CD4-positive, alpha-beta T cell treated with Interferon gamma for 1 hour (primary cell): ENCODE measurements at places on chromosomes 7 and 10.

GRCh38 chr10:110851020-110851612 lies 20.6 kb upstream of the PDCD4 start:
- DNase-seq = no peak

- no peak for DNase-seq
Observed at GRCh38 chr7:24630596-24630995, 57.3 kb downstream of the PALS2 start.

DNA sequence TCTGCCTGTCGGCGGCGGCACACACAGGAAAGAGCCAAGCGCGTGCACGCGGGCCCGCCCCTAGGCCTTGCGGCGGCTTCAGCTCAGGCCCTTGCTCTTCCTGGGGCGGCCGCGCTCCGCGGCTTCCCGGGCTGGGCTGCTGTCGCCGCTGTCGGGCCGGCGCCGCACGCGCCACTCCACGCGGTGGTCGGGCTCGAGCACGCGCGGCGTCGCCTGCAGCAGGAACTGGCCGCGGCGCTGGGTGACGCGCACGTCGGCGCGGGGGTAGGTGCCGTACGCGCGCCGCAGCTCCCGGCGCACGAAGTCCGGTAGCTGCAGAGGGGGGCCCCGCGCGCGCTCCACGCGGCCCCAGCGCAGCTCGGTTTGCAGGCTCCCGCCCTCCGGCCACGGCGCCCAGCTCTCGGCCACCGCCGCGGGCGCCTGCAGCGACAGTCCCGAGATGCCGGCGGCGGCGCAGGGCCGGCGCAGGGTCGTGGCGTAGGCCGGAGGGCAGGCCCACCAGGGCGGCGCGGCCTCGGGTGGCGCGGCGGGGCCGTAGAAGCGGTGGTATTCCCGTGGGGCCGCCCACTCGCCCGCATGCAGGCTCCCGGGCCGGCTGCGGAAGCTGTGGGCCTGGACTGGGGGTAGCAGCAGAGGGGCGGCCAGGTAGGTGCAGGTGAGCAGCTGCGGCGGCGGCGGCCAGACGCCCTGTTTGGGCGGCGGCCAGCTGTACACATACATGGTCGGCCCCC lies 804 bp downstream of the C10orf95 start:
- DNase-seq = peak; percentile 93

DNA sequence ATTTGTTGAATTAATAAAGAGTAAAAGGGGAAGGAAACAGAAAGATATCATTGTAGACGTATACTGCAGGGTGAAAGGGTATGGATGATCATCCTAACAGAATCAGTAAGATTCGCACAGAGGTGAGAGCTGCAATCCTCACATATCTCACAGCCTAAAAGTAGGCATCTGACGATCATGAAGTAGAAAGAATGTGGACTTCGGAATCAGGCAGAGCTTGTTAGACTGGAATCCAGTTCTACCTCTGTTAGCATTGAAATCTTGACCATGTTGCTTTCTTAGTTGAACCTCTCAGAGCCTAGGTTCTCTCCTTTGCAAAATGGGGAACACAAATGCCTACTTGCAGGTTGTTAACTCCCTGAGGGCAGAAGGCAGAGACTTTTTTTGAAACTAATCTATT lies 320.0 kb upstream of the C7orf33 start:
- no peak for DNase-seq

DNA sequence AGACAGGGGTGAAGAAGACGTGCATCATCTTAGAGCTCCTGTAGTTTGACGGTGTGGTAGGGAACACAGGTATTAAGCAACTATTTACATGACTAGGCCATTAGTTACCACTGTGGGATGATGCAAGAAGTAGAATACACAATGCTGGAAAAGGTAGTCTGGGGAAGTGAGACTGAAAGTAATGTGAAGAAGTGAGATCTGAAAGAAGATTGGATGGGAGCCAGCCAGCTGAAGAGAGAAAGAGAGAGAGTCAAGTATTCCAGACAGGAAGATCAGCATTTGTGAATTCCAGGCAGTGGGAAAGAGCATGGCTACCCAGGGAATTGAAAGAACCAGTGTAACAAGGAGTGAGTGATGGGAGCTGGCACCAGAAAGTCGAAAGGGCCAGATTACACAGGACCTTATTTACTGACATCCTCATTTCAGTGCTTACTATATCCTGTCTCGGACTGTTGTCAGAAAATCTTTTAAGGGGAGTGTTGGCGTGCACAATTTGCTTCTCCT lies 4.0 kb upstream of the CFAP58 start:
- DNase-seq = no peak

GRCh38 chr7:108132551-108133265 lies 2.5 kb upstream of the LAMB4 start:
- DNase-seq = no peak

DNA sequence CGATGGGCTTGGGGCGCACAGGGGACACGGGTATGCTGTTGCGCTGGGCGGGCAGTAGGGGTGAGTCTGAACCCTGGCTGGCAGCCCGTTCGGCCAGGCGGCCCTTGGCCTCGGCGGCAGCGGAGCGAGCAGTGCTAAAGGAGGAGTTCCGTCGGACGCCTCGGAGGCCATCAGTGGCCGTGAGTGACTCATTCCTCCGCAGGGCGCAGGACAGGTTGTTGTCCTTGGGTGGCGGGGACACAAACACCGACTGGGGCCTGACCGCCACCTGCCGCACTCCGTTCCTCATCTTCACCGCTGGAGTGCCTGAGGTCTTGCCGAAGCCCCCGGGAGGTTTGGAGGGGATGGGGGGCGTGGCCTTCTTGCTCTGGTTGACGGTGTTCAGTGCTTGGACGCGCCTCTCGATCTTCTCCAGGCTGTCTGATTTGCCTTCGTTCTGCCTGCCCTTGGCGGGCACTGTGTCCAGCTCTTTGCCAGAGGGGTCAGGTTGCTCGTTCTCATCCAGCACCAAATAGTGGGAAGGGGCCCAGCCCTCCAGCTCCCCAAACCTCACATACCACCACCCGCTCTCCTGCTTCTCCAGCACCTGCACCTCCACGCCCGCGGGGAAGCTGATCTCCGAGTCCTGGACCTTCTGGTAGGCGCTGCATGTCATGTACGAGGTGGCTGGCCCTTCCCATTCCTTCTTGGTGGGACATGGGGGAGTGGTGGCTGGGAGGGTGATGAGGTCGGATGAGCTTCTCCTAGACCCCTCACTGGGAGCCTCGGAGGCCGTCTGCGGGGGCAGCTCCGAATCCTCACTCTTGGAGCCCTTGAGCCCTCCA lies 108.7 kb downstream of the NEURL1 start:
- DNase-seq = no peak

DNA sequence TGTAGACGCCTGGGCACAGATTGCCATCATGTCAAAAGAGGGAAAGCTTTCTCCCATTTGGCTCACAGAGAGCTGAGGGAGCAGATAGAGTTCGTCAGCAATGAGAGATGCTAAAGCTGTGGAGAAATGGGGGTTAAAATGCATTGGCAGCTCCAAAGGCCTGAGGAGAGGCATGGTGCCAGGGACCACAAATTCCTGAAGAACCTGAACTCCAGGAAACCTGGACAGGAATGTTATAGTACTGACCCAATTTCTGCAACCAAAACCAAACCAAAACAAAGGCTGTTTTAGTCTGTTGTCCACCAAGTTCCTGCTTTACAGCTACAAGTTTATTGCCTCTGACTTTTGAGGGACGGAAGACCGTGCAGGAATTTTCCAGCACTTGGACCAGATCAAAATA lies 575.7 kb downstream of the REEP3 start:
- no peak for DNase-seq

- no peak for DNase-seq
Observed at GRCh38 chr10:99170116-99170675, 65.5 kb downstream of the HPSE2 start.

DNA sequence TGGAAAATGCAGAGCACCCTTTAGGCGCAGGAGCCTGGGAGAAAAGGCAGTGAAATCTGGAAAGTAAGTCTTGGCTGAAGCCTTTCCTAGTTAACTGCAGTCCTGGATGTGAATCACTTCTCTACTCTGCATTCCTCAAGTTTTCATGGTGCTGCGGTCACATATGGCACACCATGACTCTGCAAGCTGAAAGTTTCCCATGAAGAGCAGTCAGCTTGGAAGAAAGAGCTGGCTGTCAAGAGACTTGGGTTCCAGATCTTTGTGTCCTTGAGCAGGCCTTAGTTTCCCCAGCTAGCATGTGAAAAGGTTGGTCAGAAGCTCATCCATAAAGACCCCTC lies 548.3 kb downstream of the SORCS3 start:
- no peak for DNase-seq

GRCh38 chr7:73342645-73343044 lies 14.7 kb downstream of the FKBP6 start:
- DNase-seq = no peak

GRCh38 chr10:131536676-131537075 lies 225.2 kb upstream of the TCERG1L start:
- DNase-seq = no peak

GRCh38 chr10:132497063-132497680 lies 40.4 kb upstream of the INPP5A start:
- DNase-seq = no peak

DNA sequence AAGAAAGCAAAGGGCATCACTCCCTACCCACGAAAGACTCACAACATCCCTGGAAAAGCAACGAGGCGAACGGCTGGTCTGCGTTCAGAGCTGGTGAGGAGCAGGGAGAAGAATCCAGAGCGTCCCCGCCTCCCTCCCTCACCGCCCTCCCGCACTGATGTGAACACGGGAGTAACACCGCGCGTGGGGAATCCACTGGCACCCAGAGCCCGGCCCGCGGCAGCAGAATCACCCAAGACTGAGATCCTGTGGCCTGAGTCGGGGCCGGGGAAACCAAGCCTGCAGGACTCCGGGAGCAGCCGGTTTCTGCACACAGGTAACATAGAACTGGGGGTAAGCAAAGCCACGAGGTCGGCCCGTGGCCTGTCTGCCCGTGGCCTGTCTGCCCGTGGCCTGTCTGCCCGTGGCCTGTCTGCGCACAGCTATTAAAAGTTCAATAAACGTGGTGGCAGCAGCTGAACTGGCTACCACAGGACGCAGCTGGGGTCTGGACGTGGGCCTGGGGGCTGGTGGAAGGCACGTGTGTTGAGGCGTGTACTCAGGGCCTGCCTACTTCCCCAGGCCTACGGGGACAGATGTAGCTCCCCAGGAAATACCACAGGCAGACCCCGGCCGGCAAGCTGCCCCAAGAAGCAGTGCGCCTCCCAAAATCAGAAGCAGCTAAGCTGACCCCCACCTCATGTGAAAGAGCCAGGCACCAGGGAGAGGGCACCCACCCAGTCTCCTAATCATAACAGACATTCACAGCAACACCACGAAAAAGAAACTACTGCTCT lies 23.0 kb downstream of the DIP2C start:
- no peak for DNase-seq

DNA sequence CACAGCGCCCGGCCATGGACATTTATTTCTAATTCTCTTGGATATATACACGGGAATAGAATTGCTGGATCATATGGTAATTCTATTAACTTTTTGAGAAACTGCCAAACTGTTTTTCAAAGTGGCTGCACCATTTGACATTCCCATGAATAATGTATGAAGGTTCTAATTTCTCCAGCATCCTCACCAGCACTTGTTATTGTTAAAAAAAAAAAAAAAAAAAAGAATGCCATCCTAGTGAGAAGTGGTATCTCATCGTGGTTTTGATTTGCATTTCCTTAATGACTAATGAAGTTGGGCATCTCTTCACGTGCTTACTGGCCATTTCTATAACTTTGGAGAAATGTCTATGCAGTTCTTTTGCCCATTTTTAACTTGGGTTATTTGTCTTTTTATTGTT lies 13.5 kb downstream of the CNNM2 start:
- no peak for DNase-seq

GRCh38 chr7:155247479-155248365 lies 50.0 kb upstream of the INSIG1 start:
- DNase-seq = no peak

- no peak for DNase-seq
Observed at GRCh38 chr10:68067029-68067428, 8.1 kb downstream of the HERC4 start.

DNA sequence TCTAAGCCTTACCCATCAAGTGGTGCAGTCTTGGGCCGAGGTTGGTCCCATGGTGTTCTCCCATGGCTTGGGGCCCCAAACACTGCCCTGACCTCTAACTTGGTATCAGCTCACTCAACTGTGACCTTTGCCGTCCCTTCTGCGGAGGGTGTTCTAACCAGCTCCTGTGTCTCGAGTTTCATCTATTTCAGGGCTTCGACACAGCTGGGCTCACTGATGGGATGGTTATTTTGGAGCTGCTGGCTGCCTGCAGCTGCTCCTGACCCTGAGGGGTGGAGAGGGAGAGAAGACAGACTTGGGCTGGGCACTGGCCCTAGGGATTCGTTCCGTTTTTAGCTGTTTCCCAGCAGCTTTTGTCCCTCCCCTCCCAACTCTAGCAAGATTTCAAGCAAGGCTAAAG lies 86.9 kb downstream of the NEURL1 start:
- DNase-seq = no peak

- DNase-seq = no peak
Observed at GRCh38 chr7:43560742-43561330, 22.1 kb upstream of the STK17A start.

- no peak for DNase-seq
Observed at GRCh38 chr7:87147500-87147899, 4.8 kb upstream of the DMTF1 start.

- DNase-seq = no peak
Observed at GRCh38 chr7:155274633-155275355, 22.9 kb upstream of the INSIG1 start.

DNA sequence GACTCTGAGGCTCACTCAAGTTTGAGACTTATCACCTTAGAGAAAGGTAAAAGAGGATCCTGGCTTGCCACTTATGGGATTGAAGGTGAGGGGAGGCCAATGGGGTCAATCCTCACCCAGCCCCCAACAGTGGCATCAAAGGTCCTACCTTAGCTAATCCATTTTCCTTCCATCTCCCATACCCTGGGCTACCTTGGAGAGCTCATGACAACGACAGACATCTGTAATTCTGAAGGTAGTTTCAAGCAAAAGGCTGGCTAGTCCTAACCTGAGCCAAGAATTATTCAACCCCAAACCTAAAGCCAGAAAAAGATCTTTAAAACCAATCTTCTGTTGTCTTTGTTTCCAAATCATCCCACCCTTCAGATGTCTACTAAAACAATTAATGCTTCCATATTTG lies 179.2 kb upstream of the GHITM start:
- no peak for DNase-seq

DNA sequence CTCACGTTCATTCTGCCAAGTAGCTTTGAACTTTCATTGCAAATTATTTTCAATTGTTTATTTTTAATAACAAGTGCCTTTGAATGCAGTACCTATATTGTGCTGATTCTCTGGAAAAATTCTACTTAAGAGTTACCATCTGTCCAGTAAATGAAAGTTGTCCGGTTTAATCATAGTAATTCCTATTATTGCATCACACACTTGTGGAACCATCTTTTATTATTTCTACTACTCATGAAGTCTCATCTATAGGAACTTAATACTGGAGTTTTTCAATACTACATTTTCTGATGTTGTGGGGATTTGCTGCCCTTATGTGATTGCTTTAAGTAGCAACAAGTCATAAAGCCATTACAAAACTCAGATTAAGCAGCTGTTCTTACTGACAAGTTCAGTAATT lies 16.5 kb upstream of the SKAP2 start:
- DNase-seq = no peak

DNA sequence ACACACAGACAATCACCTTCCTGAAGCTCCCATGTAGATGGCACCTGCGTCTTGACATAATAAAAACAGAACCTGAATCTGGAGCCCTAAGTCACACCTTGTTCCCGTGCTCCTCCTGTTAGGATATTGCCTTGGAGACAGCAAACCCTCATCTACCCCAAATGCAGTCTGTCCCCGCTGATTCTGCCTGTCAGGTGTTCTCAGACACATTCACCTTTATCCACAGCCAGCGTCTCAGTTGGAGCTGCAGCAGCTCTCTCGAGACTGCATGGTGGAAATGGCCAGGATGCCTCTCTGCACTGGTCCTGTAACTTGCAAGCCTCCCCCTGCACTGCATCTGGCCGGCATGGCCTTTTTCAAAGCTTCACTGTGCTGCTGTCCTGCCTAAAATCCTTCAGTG lies 218.0 kb upstream of the ZNF32 start:
- no peak for DNase-seq
